Activated CD4-positive, alpha-beta T cell treated with anti-CD3 and anti-CD28 coated beads for 48 hours (primary cell): ENCODE measurements at places on chromosomes 3 and 15.

DNA sequence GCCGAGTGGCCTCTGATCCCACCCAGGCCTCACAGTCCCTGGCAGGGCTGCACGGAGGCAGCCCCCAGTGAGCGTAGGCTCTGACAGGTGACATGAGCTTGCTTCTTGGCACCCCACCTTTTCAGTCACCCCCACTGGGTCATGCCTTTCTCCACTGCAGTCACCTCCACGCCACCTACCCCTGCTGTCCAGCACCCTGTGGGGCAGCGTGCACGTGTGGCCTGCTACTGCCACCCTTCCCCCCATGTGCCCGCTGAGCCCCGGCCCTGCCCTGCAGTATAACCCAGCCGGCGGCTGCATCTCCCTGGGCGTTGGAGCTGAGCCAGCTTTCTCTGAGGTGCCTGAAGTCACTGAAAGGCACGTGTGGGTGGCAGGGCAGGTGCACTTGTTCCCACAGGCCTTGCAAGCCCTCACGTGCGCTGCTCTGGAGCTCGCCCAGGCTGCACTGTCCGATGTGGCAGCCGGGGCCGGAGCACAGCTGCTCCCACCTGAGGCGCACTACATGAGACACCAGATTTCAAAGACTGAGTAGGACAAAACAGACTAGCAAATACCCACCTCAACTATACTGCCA lies 65.6 kb downstream of the NIPA2 start:
- no peak for DNase-seq

GRCh38 chr15:57156210-57156884 lies 220.0 kb upstream of the CGNL1 start:
- no peak for DNase-seq

GRCh38 chr15:86961669-86962068 lies 882.0 kb downstream of the AGBL1 start:
- DNase-seq, result no peak

- DNase-seq, result no peak
Observed at GRCh38 chr15:65254758-65255157, 31.9 kb downstream of the PARP16 start.

- DNase-seq, result no peak
Observed at GRCh38 chr3:152656214-152656971, 178.5 kb upstream of the P2RY1 start.

GRCh38 chr3:171954690-171955383 lies 84.5 kb upstream of the FNDC3B start:
- DNase-seq, result no peak

DNA sequence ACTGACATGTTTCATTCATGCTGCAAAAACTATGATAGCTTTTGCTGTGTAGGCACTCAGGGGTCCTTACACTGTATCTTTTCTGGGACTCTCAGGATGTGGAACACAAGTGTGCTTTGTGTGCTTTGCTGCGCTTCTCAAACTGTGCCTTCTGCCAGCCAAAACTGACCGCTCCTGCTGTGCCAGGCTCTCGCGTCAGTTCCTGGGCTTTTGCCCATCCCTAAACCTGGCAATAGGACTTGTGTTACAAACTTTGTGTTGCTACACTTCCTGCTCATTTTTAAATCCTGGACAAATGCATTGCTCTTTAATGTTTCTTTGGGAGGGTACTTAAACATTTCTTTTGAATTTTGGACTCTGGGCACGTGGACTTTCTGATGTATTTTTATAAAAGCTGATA lies 60.3 kb downstream of the DIPK2A start:
- no peak for DNase-seq

DNA sequence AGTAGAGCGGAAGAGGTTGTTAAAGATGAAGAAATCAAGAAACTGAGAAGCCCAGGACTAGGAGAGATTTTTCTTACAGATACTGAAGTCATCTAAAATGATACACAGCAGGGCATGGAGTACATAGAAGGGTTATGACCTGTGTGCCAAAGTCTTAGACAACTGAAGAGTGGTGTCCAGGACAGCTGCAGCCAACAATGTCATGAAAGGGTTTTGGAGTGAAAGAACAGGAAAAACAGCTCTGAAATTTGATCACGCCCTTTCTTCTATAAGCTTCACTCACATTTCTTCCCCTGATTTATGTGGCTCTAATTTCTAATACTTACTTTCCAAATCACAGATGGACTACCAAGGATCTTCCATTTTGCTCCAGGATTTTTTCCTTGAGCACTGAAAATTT lies 3.0 kb downstream of the CFAP20DC start:
- DNase-seq, result no peak

DNA sequence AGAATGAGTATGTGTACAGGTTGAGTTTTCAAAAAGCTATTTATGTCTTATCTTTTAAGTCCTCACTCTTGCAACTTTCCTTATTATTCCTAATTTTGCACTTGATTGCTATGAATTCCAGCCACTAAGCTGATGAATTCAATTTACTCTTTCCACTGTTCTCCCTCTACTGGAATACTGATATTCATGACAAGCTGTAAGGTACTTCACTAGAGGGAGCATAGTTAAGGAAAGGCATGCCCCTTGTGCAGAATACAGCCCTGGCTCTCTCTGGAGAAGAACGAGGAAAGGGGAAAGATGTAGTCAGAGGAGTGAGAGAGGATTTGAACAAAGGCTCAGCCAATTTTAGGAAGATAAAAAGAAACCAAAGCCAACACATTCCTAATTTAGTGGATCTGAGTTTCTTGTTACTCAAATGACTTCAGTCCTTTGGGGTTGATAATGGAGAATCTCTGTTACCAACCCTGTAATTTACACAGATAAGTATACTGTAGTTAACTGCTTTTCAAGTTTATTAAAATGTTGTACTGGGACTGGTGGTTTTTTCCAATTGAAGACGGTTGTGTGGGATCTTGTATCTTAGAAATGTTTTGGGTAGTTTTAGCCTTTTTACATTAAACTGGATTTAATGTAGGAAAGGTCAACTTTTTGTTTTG lies 4.0 kb downstream of the SCAANT1 start:
- DNase-seq, result no peak

GRCh38 chr3:141051443-141052200 lies 475 bp downstream of the SPSB4 start:
- no peak for DNase-seq

DNA sequence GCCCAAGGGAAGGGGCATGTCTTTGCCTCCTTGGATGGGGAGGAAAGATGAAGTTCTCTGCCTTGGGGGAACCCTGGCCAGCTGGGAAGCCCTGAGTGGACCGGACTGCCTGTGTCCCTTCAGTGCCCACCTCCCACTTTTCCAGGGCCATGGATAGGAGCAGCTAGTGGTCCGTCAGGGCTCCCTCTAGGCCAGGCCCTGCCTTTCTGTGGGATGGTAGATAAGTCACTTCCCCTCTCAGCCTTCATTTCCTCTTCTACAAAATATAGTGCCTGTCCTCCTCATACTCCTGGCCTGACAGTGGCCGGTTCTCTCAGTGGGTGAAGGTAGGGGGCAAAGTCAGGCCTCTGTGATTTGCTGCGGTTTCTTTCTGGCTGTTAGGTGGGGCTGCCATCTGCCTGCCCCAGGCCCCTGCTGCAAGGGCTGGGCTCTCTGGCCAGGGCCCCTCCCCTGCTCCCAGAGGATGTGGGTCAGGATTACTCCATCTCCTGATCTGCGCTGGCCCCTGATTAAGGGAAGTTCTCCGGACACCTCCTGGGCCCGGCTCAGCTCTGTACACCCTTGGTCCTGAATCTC lies 1.4 kb downstream of the PLEKHO2 start:
- peak; percentile 15 for DNase-seq

GRCh38 chr3:139201446-139202225 lies 142.2 kb upstream of the MRPS22 start:
- no peak for DNase-seq

GRCh38 chr15:39154227-39154638 lies 426.6 kb upstream of the THBS1 start:
- no peak for DNase-seq

DNA sequence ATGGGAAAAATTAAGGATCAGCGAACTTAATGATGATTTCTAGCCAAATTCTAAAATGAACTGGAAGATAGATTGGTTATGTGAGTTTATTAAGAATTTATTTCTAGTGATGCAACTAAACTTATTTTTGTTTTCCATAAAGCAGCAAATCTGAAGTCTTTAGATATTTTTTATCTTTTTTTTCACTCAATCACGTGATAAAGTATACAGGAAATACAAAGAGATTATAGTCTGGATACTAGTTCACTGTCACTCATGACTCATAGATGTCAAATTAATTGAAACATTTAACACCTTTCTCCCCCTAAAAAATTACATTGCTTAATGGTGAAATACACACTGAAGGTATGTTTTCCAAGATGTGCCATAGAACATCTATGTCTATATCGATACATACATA lies 416.9 kb downstream of the TUSC7 start:
- no peak for DNase-seq

DNA sequence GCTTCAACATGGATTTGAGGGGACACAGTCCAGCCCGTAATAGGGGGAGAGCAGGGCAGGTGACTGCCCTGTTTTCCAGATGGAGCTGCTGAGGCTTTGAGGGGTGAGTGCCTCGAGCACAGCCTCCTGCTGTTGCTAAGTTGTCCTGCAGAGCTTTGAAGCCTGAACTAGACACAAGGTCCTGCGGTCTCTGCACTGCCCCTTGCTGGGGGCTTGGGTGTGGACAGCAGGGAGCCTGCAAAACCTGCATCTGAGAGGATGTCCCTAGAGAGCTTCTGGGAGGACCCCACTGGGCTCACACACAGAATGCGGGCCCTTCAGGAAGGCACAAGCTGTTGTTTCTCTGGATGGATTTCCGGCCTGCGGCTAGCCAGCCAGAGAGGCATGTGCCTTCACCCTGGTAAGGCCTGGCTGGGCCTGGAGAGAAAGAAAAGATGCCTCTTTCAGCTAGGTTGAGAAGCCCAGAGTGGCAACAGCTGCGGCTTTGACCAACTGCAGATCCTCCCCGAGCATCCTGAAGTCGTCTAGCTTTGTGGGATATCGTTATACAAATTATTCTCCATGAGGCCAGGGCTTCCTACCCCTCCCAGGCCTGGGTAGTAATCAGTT lies 226.2 kb downstream of the SLCO3A1 start:
- no peak for DNase-seq

DNA sequence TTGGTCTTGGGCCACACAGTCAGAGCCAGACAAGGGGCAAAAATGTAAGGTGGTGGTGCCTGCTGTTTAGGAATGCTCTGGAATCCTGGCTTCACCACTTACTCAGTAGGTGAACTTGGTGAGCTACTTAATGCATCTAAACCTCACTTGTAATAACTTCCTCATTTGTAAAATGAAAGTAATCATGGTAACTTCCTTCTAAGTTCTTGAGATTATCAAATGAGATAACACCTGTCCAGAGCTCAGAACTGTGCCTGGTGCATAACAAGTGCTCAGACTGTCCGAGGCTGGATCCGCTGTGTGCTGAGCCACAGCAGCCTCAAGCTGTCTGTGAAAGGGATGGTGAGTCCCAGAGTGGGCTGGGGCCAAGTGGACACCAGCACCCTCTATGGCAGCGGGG lies 62.8 kb upstream of the KY start:
- DNase-seq, result no peak

DNA sequence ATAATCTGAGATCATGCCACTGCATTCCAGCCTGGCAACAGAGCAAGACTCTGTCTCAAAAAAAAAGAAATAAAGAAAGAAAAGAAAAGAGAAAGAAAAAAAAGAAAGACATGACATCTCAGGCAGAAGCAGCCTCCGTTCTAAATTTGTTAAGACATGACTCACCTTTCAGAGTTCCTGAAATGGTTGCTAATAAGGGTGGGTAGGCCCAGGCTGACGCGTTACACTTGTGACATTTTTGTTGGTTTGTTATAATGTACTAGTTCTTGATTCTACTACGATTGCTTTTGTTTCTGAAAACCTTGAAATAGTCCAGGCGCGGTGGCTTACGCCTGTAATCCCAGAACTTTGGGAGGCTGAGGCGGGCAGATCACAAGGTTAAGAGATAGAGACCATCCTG lies 21.0 kb downstream of the SLC25A20 start:
- no peak for DNase-seq

DNA sequence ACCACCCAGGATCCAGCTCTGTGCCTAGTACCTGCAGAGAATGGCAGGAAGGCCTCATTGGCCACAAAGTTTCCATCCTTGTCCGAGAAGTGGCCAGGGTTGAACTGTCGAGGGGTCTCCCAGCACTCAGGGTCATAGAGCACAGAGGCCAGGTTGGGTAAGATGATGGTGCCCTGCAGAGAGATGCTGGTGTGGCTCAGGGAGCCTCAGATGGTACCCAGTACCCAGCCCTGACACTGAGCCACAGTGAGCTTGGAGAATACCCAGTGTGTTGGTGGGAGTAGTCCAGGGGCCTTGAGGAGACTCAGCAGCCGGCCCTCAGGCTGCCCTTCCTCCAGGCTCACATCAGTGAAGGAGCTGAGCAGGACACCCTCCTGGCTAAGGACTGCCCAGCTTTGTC lies 11.5 kb upstream of the PARL start:
- no peak for DNase-seq

- DNase-seq, result no peak
Observed at GRCh38 chr3:53865732-53866499, 16.0 kb downstream of the ACTR8 start.

- peak; percentile 28 for DNase-seq
Observed at GRCh38 chr15:43939070-43939469, 112.3 kb downstream of the WDR76 start.

GRCh38 chr15:94080416-94080815 lies 150.9 kb upstream of the MCTP2 start:
- DNase-seq, result peak; percentile 5

GRCh38 chr3:185822221-185823000 lies 2.4 kb downstream of the IGF2BP2 start:
- DNase-seq, result no peak

DNA sequence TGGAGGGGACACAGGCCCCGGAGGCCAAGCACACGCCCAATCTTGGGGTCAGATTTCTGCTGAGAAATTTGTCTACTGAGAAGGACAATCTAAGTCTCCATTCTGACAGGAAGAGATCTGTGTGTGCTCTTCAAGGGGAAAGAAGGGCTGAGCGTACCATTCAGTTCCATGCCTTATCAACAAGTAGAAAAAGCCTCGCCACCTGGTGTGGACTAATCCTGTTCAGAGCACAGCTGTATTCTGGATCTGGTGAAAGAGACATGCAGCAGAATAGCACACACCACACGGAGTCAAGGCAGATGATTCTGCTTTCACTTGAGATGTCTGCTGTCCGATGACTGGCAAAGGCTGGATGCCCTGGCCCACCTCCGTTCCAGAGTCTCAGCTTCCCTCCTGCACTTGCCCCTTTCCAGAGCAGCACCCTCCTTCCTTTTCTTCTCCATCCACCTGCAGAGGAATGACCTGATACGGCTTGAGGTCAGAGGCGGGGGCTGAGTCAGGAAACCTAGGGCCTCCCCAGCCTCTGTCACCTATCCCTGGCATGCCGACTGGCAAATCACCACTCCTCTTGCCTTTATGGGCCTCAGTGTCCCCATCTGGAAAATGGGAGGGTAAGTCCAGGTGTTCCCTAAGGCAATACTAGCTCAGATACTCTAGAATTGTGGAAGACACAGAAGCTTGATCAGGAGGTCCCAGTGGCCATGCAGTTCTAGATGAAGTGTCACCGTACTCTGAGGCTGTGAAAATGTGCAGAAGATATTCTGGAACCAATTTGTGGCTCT lies 36.9 kb upstream of the CTSH start:
- DNase-seq, result no peak

GRCh38 chr15:47466357-47466756 lies 250.9 kb upstream of the SEMA6D start:
- no peak for DNase-seq

- DNase-seq, result no peak
Observed at GRCh38 chr3:135103917-135104316, 308.9 kb downstream of the EPHB1 start.
